ENCODE measurements at places on chromosomes 16 and 17.

- DNase-seq = no peak
Measured at GRCh38 chr16:2425825-2426430, 3.3 kb upstream of the CCNF start.

- DNase-seq = no peak
Measured at GRCh38 chr16:2915196-2915929, 3.6 kb downstream of the FLYWCH1 start.

DNA sequence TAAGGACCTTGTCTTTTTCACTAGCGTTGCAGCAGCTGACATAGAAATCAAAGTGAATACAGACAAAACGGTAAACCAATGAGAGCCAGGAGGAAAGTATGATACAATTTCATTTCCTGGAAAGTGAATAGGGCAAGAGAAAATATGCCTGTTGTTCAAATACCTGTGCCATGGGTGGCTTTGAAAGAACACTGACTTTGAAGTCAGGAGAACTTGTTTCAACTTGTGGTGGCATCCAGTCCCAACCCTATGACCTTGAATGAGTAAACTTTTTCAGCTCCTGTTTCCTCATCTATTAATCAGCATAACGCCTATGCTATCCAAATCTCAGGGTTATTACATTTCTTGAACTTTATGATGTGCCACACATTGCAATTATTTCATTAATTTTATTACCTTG lies 173.7 kb upstream of the HS3ST3A1 start:
- no peak for DNase-seq

DNA sequence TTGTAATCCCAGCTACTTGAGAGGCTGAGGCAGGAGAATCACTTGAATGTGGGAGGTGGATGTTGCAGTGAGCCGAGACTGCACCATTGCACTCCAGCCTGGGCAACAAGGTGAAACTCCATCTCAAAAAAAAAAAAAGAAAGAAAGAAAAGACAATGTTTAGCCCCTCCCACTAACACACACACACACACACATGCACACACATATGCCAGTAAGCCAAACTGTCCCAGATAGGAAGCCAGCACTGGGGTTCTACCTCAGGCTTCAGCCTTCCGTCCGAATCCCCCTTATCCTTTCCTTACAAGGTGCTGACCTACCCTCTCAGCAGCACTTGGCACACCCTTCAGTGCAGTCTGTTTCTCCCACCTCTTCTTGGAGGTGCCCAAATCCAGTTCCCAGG lies 8.7 kb upstream of the KCNH6 start:
- no peak for DNase-seq

DNA sequence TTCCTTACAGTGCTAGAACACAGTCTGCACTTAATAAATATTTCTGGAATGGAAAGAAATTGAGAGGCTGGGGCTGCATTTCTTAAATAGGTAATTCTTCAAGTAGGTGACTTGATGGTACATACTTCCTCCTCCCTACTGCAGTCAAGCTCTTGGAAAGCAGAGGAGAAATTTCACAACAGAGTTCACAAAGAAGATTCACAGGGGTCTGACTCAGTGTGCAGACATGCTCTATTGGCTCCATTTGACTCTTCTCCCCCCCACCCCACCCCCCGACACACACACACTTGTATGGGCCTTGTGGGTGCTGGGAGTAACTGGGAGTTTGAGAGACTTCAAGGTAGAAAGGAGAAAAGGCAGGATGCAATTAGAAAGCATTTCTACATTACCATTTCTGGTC lies 6.2 kb upstream of the MYOCD start:
- no peak for DNase-seq

DNA sequence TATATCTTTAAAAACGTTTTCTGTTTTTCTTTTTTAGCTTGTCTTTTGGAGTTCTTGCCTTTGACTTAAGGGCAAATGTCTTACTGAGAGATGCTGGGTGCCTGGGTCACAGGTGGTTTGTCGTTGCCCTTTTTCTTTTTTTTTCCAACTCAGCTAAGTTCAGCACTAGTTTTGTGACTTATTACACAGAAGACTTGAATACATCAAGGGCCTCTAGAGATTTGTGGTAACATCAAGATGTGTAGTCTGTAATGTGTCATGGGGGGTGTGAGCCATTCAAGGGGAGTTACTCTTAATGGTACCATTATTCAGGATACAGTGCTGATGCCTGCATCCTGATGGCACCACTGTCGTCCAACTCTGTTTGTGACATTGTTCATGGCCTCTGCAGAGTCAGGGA lies 95.1 kb downstream of the PRKCA start:
- no peak for DNase-seq

DNA sequence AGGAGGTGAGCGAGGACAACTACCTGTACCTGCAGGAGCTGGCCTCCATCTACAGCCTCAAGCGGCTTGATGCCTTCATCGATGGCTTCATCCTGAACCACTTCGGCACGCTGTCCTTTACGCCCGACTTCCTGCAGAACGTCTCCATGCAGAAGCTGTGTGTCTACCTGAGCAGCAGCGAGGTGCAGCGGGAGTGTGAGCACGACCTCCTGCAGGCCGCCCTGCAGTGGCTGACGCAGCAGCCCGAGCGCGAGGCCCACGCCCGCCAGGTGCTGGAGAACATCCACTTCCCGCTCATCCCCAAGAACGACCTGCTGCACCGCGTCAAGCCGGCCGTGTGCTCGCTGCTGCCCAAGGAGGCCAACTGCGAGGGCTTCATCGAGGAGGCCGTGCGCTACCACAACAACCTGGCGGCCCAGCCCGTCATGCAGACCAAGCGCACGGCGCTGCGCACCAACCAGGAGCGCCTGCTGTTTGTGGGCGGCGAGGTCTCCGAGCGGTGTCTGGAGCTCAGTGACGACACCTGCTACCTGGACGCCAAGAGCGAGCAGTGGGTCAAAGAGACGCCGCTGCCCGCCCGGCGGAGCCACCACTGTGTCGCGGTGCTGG lies 9.0 kb downstream of the KLHL36 start:
- DNase-seq = no peak

- no peak for DNase-seq
Measured at GRCh38 chr17:38353086-38353604, 1.5 kb downstream of the SOCS7 start.

DNA sequence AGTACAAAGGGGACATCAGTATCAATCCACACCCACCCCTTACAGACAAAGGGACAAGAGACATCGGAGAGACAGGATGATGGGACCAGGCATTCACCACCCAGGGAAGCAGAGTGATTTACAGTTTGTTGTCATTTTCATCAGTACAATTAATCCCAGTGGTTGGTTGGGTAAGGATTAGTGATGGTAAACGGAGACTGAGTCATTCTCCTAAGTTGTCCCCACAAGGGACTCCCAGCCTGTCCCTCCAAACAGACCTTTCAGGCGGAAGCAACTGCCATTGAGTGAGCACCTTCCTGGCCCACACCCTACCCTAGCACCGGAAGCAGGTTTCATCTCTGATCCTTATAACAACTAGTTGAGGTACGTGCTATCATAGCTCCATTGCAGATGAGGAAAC lies 11.2 kb downstream of the PPL start:
- no peak for DNase-seq

- DNase-seq = no peak
Measured at GRCh38 chr17:34117811-34118210, 137.3 kb upstream of the CCL2 start.

DNA sequence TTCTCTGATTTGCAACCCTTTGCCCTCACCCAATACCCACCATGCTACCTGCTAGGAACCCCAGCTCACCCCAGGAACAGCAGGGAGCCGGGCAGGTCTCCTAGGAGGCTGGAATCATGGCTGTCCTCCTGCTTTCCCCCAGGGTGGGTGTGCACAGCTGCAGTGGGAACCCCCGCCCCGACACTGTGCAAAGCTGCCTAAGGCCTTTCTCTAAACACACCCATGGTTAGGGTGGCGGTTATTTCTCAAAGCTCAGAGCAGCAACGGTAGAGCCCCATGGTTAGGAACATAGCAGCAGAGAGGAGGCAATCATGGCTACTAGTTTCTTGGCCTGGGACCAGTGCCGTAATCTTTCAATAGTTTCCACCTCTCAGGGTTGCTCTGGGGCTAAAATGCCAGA lies 52.2 kb downstream of the ABCC12 start:
- no peak for DNase-seq

DNA sequence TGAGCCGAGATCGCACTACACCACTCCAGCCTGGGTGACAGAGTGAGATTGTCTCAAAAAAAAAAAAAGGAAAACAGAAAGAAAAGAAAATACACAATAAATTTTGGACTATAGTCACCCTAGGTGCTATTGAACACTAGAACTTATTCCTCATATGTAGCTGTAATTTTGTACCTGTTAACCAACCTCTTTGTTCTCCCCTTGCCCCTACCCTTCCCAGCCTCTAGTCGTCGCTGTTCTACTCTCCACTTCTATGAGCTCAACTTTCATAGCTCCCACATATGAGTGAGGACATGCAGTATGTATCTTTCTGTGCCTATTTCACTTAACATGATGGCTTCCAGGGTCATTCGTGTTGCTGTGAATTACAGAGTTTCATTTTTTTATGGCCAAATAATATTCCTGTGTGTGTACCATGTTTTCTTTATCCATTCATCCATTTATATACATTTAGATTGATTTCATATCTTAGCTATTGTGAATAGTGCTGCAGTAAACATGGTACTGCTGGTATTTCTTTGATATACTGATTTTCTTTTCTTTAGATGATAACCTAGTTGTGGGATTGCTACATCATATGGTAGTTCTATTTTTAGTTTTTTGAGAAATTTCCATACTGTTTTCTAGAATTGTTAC lies 28.3 kb downstream of the VPS35L start:
- DNase-seq = no peak

DNA sequence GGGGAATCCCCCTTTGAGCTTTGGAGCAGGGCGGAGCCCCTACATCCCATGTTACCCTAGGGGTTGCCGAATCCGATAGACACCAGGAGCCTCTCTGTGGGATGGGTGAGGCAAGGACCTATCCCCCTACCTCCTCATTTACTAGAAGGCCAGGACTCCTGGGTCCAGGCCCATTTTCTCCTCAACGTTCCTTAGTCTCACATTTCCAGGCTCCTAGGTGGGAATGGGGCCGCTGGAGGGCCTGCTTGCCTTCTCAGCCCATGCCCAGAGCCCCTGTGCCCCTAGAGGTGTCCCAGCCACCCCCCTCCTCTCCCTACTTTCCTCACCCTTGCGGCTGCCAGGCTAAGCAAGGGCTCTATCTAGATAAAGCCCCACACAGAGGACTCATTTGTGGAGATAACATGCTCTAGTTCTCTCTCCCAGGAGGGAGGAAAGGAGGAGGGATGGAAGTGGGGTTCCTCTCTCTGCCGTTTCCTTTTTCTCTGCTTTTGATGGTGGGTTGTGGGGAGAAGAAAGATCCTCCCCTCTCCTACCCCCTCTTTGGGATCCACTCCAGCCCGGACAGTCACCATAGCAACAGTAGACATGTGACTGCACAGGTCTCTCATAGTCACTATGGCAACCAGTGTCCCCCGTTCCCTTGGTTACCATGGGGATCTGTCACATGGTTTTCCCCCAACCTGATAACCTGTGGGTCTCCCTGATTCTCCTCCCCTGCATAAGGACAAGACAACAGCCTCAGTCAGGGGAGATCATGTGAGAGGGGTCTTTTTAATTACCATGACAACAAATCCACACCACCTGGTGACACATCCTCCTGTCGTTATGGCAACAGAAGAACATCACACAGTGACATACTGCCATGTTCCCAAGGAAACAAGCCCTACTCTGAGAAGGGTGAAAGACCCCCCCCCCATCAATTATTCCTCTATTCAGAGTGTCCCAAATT lies 5.2 kb downstream of the CACNA1G start:
- DNase-seq = no peak

DNA sequence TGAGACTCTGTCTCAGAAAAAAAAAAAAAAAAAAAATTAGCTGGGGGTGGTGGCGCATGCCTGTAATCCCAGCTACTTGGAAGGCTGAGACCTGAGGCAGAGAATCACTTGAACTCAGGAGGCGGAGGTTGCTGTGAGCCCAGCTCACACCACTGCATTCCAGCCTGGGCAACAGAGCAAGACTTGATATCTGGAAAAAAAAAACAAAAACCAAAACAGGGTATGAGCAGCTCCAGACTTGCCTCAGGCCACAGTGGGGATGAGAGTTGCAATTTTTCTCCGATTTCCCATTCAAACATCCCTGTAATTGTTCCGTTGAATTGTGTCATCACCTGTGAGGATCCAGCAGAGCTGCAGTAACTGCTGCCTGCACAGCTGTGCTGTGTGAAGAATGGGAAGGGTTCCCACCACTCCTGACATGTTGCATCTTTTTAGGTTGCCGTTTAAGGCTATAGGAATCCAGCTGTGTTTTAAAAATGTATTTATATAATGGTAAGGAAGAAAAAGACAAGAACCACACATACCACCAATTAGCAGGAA lies 150.0 kb downstream of the VPS53 start:
- no peak for DNase-seq

DNA sequence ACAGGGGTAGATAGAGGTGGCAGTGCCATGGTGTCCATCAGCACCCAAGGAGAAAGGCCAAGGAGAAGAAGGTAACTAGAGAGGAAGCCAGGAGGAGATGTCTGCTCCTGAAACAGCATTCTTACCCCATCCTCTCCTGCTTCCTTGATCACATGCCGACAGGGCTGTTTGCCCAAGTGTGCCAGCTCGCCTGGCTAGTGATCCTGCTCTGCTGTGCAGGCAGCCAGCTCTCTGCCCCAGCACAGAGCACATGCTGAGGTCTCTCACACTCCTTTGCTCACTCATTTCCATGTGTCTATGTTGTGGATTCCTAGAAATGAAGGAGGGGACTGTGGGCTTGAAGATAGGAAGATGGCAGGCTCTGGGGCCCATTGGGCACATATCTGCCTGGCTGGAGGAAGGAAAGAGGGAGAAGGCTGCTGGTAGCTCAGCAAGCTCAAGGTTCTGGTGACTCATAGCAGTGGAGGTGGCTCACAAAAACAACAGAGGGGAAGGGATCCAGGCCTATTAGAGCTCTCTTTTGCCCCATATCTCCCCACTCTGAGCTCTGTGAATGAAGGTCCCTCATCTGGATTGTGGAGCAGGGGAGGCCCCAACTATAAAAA lies 54.3 kb downstream of the NEUROD2 start:
- no peak for DNase-seq

GRCh38 chr17:82477934-82478333 lies 19.4 kb downstream of the NARF start:
- DNase-seq = no peak

DNA sequence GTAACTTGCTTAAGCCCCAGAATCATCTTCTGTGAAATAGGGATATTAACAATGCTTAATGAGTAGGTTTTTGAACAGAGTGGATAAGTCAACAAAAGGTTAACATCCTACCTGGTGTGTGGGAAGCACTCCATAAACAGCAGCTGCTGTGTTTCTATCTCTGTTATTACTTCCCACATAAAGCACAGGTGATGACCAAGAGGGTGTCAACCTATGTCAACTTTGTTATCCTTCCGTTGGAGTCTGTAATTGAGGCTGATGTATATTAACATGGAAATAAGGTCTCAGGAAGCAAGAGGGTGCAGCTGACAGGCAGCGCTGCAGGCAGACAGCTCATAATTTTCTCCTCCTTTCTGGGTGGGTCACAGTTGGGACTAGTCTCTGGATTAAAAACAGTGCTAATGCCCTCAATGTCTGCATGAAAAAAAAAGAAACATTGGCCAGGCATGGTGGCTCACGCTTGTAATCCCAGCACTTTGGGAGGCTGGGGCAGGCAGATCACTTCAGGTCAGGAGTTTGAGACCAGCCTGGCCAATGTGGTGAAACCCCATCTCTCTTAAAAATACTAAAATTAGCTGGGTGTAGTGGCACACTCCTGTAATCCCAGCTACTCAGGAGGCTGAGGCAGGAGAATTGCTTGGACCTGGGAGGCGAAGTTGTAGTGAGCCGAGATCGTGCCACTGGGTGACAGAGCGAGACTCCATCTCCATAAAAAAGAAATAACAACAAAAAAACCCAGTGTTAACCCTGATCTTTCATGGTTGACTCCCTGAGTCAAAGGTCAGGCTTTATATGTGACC lies 269.6 kb downstream of the SNX29 start:
- DNase-seq = no peak
